GM20000 (cell line): ENCODE measurements at places on chromosomes 5 and 9.

DNA sequence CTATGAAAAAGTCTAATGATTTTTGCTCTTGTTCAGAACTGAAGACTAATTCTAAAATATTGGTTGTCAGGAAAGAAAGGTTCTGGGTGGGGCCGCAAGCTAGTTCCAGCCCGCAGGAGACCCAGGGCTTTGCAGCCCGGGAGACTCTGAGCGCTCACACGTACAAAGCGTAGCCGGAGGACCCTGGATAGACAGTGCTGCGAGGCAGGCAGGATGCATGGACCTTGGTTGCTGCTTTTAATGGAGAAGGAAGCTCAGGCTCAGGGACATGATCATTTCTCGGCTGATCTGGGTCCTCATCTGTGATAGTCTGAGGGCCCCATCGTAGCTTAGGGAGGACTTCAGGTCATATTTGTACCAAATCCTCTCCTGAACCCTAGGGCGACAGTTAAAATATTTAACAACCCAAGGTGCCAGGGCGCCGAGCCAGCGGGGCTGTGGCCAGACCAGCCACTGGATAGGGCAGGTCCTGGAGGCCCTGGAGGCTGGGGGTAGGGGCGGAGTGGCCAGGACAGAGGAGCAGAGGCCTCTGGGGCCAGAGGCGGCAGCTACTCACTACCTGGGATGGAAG lies 70.1 kb upstream of the UNC5A start:
- no peak for DNase-seq

- DNase-seq: no peak
Observed at GRCh38 chr5:124747791-124748686, 1.6 kb upstream of the ZNF608 start.

DNA sequence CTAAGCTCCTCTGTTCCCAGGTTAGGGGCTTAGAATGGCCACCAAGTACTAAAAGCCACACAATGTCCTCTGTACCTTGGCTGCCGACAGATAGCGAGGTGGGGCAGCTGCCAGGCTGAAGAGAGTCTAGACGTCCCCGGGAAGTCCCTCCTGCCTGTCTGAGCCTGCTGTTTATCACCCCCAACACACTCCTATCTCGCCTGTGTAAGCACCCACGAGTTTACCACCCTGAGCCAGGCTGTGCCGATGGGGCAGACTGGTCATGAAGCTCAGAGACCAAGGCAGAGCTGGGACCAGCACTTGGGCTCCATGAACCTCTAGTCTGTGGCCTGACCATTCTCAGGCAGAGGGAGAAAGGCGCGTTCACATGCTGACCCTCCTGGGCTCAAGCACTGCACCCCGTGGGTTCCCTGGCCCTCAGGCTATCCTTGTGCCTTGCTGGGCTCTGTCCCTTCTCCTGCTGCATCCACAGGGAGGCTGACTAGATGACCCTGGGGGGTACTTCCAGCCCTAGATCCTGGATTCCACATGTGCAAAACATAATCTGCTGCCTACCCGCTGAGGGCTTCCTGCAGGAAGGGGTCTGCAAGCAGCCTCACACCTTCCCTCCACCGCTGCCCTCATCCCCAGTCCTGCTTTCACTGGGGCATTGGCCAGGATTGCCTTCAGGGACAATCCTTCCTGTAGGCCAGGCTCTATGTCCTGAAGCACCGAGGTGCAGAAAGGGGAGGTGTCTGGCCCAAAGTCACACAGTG lies 18.6 kb upstream of the SLC25A51 start:
- DNase-seq: no peak

DNA sequence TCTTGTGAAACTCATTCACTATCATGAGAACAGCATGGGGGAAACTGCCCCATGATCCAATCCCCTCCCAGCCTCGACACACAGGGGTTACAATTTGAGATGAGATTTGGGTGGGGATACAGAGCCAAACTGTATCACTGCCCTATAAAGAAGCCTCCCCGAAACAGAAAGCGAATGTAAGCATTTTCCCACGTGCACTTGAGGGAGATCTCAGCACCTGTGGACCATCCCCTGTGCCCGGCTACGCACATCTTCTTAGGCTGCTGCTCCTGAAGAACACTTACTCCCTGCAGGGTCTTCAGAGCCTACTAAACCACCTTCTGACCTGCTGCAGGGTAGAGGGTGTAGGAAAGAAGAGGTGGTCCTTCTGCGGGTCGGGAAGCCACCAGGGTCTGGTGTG lies 410.2 kb upstream of the IRX2 start:
- no peak for DNase-seq

DNA sequence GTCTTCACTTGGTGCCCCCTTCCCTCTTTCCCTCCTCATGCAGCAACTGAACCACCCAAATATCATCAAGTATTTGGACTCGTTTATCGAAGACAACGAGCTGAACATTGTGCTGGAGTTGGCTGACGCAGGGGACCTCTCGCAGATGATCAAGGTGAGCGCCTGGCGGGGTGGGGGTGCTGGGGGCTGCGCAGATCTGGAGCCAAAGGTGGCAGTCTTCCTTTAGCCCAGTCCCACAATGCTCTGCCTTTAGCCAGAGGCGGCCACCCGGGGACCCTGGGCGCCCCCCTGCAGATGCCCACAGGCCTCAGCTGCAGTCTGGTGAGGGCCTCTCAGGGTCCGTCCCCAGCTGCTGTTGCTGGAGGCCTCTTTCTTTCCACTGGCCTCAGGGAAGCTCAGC lies 63.7 kb downstream of the NEK6 start:
- DNase-seq: no peak

GRCh38 chr9:13992138-13993088 lies 321.5 kb downstream of the NFIB start:
- no peak for DNase-seq

DNA sequence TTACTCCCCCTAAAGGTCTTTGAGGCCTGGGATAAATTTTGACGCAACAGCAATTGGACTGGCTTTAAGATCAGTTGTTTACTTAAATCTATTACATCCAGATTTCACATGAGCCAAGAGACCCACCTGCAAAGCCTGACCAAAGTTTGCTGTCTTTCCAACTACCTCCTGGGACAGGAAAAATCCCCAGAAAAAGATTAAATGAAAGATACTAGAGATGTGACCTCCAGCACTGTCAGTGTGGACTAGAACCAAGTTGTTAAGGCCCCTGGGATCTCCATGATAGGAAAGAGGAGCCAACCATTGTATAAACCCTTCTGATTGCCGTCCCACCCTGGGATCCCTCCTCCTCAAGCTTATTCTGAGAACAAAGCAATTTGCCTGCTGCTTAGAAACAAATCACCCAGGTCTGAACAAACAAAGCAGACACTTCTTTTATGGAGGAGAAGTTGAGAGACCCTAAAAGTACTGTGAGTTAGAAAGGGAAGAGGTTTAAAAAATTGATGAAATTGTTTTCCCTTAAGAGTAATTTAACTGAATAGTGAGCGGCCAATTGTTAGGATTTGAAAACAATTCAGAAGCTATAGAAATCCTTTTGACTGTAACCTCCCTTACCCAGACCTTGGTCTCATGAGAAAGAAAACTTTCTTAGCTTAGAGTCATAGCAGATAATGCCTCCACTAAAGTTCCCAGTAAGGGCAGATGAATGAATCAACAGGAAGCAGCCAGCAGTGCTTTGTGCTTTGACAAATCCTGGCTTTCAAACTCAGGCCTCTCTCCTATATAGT lies 255.2 kb downstream of the TMEM167A start:
- no peak for DNase-seq

- no peak for DNase-seq
Observed at GRCh38 chr9:97966493-97966892, 16.6 kb upstream of the ANP32B start.

DNA sequence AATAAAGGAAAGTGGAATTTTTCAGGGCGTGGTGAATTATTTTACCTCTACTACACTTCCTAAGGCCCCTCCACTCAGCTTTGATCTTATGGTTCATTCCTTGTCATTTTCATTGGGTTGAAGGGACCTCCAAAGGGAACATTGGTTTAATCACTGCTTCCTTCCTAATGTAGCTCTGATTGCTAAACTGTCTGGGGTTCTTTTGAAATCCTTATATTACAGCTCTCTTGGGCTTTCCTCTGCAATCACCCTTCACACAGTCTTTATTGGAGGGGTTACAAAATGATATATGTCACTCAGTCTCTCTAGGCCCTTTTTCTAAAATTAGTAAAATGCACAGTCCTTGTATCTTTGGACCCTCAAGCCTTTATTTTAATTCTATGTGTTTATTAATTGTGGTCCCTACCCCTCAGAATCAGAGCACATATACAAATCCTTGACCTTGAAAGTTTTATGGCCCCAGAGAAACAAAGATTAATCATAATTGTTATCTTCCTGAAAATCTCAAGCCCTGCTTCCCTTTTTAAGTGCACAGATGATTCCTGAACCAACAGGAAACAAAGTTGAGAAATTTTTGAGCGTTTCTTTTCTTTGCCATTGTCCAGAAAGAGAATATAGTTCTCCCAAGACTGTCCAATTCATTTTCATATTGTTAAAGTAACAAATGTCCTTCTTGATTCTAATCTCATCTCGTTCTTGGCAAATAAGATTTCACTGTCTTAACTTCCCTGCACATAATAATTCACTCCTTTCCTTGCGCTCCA lies 330.0 kb downstream of the ARRDC3 start:
- DNase-seq: no peak

- peak; percentile 89 for DNase-seq
Observed at GRCh38 chr9:37747271-37747753, 6.3 kb upstream of the TRMT10B start.

DNA sequence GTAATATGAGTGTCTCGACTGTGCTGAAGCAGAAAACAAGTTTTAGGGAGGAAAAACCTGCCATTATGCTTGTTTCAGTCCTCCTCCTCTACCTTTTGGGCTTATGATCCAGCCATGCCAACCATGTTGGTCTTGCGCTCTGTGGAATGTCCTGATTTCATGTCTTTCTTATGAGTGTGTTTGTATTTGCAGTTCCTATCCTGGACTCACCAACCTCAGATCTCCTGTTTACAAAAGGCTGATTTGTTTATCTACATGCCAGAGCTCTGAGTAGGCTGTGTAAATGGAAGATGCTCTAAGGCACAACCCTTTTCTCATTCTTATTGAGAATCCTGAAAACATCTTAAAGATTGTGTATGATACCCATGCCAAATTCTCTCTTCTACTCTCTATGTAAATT lies 138.6 kb downstream of the ARHGEF28 start:
- no peak for DNase-seq

DNA sequence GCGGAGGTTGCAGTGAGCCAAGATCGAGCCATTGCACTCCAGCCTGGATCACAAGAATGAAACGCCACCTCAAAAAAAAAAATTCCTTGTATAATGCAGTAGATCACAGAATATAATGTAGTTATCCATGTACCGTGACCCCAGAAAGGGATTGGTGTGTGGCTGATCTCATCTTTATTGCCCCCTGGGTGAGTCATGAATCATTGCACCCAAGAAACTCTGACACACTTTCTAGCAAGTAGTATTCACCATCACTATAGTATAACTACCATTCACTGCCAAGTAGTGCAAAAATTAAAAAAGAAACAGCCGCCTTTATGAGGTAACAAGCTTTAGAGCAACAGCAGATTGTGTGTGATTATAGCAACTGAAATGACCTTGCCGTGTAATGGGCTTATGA lies 23.7 kb upstream of the ANKH start:
- no peak for DNase-seq

GRCh38 chr5:140267559-140268018 lies 35.3 kb downstream of the PFDN1 start:
- DNase-seq: no peak

- peak; percentile 32 for DNase-seq
Observed at GRCh38 chr9:1087120-1087881, 37.1 kb downstream of the DMRT2 start.

DNA sequence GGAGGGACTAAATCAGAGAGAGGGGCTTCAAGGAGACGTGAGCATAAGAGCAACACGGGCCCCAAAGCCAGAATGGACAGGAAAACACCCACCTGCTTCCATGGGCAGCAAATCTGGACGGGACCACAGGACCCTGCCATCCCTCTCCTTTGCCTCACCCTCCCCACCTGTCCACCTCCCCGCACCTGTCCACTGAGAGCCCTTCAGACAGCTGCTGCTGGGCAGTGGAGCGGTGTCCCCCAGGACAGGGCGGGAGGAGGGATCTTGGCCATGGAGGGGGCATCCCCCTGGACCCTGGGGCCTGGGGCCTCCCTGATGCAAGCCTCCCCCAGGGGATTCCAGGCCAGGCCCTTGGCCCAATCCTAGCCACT lies 2.6 kb downstream of the CCDC183 start:
- DNase-seq: no peak

- DNase-seq: peak; percentile 13
Observed at GRCh38 chr5:157820593-157821252, 38.2 kb downstream of the CLINT1 start.

DNA sequence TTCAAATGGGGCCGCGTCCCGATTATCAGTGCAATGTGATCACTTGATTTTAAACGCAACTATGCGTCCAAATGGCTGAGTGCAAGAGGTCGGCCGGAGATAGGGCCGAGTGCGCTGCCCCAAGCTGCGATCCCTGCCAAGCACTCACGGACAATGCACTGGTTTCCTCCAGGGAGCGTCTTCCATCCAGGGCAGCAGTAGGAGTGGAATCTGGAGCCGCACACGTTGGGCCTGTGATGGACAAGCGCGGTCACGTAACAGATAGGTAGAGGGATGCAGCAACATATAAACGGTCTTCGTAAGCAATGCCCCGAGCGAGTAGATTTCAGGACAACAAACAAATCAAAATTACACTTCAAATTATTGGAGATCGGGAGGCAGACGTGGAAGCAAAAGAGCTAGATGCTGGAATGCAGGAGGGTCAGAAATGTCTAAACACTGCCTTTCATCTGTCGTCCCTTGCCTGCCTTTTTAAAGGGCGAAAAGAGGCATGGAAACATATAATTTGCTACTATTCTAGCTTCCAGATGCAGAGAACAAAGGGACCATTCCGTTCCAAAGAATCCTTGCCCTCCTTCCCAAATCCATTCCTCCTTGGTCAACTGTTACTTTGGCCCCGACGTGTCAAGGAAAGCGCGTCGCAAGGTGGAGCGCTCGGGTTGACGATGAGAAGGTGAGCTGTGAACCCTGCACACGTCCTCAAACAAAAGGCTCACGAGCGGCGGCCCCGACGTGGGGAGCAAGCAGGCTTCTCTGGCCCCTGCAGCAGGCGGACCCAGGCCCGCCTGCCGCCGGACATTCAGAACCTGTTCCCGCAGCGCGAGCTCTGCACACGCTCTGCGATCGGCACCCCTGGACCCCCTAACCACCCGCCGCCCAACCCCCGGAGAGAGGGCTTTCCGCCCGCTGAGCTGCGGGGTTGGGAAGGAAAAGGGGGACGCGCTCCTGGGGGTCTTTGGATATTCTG lies 1.5 kb downstream of the FBN2 start:
- no peak for DNase-seq

- DNase-seq: no peak
Observed at GRCh38 chr9:135998410-135999071, 37.4 kb upstream of the UBAC1 start.

DNA sequence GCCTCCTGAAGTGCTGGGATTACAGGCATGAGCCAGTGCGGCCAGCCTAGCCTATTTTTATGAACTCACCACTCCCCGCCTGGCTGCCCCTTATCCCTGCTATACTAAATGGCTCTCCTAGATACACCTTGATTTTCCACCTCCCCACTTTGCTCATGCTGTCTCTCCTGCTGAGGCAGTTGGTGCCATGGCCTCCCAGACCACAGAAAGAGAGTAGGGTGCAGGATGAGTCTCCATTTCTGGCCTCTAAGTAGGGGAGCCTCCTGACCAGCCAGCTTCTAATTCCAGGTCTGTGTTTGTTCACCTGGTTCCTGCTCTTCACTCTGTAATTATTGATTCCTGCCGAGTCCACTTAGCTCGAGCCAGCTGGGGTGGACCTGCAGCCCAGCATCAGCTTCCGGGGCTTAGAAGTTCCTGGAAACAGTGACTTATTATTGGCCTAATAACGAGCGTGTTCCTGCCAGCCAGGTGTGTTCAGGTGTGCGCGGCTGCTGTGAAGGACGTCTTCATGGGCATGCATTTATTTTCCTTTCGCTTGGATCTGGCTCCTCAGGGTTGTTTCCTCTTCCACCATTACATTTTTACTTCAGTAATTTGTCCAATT lies 34.0 kb downstream of the ZNF618 start:
- DNase-seq: no peak
